ENCODE measurements at places on chromosomes 2 and 18.
A peak's percentile ranks its signal among the peaks of the same experiment; 100 is the strongest.

DNA sequence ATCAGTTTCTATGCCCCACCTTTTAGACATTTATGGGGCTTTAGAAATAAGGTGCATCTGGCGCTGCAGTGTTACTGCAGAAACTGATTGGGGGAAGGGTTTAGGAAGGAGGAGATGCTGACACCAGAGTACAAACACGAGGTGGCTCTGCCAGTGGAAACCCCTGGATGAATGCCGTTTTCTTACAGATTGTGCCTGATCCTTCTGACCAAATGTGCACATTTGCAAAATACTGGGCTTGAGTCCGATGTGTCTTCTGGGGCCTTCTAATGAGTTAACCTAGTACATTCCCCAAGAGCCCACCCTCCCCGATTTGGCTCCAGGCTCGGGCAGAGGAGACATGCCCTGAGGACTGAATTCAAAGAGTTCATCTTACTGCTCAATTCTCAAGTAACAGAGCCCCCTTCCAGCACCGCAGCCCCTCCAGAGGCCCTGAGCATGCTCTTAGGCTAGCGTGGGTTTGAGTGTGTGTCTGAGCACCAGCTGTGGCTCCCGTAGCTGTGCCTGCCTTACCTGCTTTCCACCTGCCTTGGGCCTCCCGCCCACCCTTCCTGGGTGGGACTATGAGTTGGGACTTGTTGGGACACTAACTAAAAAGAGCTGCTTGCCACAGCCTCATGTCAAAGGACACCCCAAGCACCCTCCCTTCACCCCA is 116.7 kb upstream of the COPS8 start:
- DNase-seq, result no peak

DNA sequence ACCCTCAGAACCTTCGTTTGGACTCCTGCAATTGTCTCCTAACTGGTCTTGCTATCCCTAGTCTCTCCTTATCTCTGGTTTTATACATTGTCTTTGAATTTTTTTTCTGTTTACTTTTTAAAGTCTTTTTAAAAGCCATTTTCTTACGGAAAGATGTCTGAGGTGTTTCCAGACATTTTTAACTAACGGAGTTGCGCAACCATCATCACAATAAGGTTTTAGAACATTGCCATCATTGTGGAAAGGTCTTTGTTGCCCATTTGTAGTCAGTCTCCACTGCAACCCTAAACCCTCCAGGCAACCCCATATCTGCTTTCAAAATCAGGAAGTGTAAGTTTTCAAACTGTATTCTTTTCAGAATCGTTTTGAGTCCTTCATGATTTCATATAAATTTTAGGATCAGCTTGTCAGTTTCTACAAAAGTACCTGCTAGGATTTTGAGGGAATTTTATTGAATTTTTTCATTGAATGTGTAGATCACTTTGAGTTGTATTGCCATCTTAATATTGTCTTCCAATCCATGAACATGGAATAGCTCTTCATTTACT is 46.3 kb downstream of the ANKRD12 start:
- no peak for DNase-seq

DNA sequence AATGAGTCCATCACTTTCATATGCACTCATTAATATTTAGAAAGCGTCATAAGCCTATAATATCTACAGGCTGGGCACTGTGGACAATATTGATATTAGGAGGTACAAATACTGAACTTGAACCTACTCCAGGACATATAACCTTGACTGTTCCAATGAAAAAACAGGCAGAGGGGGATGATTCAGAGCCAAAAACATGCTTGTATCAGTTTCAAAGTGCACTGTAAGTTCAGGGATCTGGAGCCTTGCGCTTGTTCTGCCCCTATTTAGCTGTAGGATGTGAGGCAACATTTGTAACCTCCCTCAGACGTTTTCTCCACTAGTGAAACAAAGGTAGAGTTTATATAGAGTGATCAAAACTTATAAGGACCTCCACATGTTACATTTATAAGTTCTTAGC is 246.1 kb upstream of the GYPC start:
- DNase-seq, result no peak

GRCh38 chr2:102512161-102512560 is 39.1 kb downstream of the SLC9A4 start:
- no peak for DNase-seq

- DNase-seq, result no peak
Observed at GRCh38 chr2:3214806-3215404, 162.7 kb downstream of the EIPR1 start.

- no peak for DNase-seq
Observed at GRCh38 chr2:70300771-70301343, 1.0 kb downstream of the FAM136A start.

GRCh38 chr2:193240752-193241151 is 1046.0 kb upstream of the TMEFF2 start:
- DNase-seq, result no peak

DNA sequence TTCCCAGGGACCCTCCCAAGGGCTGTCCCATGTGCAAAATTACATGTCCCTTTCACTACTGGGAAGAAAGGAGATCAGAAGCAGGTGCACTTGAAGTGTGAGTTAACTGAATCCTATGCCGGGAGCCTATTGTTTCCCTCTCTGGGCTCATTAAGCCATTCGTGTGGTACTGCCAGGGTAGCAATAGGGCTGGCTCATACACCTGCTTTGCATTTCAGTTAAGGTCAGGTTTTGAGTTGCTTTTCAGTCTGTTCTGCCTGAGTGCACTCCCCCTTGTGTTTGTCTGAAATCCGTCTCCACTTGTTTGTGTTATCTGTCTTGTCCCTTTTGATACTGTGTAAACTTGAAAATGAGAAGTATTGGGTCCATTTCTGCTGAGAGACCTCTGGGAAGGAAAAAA is 1232.6 kb upstream of the NRXN1 start:
- no peak for DNase-seq

GRCh38 chr2:74872389-74872836 is 38.5 kb downstream of the HK2 start:
- no peak for DNase-seq

DNA sequence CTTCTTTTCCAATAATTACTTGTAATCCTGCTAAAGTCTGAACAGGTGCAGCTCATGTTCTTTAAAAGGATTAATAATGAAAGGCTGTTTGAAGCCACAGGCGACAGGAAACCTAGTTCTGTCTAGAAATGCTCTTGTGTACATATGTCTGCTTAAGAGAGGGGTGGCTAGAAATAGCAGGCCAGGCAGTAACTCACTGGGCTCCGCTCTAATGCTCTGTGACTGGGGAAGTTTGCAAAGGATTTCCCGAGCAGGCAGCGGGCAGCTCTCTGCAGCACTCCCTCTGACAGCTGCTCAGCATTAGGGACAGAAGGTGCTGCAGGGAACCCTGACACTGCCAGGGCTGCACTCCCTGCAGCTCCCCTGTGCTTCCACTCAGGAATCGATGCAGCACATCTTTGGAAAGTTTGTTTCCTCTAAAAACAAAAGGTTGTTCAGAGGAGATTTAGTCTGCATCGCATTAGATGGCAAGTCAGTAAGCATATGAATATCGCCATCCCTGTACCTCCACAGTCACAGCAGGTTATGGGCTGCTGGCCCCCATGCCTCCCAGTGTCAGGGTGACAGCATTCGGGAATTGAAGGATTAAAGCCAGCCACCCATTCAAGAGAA is 33.1 kb upstream of the TTC39C start:
- DNase-seq, result no peak

- DNase-seq, result no peak
Observed at GRCh38 chr2:71944183-71944550, 203.5 kb downstream of the CYP26B1 start.

GRCh38 chr2:18381386-18381785 is 179.1 kb downstream of the RDH14 start:
- DNase-seq, result peak; percentile 60

DNA sequence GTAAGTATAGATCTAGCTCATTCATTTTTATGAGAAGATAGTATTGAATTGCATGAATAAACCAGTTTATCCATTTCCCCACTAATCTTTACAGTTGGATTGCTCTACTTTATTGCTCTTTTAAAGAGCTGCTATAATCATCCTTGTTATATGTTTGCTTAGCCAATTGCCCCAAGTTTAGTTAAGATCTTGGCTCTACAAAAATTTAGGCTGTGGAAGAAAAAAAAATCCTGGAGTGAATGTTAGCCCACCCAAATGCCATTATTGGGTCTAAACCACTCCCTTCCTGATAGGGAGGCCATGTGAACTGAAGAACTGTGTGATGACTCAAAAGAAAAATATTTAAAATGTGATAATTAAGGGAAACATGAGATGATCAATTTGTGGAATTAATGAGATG is 2.9 kb downstream of the ALS2 start:
- peak; percentile 13 for DNase-seq

- DNase-seq, result no peak
Observed at GRCh38 chr18:59942601-59943000, 42.8 kb downstream of the PMAIP1 start.

DNA sequence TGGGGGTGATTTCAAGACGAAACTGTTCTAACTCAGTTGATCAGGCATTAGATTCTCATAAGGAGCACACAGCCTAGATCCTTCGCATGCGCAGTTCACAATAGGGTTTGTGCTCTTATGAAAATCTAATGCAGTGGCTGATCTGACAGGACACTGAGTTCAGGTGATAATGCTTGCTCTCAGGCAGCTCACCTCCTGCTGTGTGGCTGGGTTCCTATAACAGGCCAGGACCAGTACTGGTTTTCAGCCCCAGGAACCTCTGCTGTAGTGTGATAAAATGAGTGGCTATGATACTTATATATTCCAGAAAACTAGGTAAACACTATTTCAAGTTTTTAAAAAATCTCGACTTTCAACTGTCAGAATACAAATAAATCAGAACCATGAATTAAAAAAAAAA is 271.4 kb downstream of the GALNT13 start:
- no peak for DNase-seq

DNA sequence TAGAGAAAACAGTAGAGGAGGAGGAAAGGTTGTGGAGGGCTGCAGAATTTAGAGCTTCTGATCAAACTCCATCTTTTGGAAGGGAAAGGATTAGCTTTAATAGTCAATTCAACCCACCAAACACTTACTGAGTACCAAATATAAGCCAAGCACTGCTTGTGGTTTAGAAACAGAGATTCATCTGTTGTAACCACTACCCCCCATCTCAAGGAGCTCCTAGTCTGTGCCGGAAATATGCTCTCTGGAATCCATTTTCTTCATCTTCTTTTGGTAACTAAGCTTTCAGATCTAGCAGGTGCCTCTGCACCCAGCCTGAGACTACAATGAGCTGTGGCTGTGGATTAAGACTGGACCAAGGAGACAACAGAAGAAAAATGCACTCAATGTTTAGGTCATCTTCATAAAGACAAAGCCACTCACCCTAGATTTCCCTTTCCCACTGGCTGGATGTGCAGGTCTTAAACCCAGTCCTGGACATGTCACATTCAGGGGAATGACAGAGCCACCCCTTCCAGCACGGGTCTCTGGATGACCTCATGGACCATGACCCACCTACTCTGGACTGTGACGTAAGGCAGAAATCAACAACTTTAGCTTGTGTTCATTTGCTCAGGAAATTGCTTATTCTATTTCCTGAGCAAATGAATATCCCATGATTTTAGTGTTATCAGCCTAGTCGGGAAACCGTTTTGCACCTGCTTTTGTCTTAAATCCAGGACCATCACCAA is 52.9 kb downstream of the EPB41L3 start:
- no peak for DNase-seq

DNA sequence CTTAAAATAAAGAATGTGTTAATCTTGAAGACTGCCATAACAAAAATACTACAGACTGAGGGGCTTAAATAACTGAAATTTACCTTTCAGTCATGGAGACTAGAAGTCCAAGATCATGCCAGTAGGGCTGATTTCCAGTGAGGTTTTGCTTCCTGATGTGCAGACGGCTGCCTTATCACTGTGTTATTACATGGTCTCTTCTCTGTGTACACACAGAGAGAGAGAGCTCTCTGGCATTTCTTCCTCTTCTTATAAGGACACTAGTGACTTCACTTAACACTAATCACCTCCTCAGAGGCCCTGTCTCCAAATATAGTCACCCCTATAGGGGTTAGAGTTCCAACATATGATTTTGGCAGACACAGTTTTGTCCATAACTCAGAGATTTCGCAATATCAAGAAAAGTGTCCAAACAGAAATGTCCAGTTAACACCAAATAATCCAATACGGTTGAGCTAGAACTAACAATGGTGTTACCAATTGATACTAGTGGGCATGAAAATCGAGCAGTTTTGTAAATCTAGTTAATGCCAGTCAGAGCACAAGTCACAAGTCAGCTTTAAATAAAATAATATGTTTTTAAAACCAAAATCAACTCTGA is 399.8 kb downstream of the ADCYAP1 start:
- no peak for DNase-seq

DNA sequence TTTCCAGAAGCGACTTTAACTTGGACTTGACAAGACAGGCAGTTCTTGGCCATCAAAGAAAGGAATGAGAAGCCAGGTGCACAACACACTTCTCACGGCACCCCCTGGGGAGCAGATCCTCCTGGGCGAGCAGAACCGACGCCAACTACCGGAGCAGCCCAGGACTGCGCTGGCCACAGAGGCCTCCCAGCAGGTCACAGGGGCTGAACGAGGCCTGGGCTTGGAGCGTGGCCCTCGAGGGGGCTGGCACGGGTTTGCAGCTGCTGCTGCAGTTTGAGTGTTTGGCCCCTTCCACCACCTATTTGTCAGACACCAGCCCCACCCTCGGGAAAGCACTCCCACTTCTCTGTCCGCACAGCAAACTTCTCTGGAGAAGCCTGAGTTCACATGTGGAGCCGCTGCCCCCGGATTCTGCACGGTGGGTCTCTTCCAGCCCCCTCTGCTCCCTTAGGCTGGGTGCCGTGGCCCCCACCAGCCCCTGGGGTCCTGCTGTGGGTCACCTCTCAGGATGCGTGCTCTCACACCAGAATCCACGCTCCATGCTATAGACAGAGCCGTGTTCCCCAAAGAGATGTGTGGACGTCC is 306.7 kb upstream of the SALL3 start:
- no peak for DNase-seq

DNA sequence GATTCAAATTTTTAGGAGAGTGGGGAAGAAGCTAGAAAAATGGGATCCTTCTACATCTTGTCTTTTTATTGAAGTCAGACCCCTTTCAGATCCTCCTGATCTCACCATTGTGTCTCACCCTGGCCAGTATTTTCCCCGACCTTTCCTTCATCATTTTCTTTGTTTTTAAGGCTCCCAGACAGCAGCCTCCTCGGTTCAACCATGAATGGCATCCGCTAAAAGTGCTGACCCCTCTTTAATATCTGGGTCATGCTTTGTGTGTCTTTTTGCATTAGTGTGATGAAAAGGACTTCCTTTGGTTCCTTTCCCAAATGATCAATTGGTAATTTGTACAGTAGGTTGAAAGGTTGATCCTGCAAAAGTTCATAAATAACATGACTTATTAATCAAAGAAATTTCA is 26.7 kb upstream of the THOC1 start:
- no peak for DNase-seq

DNA sequence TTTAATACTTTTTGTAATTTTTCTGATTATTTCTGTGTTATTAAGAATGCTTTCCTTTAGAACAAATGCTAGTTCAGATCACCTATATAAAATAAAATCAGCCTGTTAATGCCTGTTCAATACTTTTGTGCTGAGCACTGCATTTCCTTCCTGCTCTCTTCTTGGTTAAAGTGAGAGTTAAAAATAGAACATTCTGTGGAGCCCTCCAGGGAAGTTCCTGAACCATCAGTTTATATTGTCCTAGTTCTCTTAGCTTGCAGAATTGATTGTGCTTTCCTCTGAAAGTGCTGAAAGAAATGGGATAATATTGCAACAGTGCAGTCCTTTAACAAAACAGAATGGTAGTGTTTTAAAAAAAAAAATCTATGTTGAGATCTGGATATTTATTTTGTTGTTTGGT is 74.6 kb upstream of the UBXN4 start:
- no peak for DNase-seq

GRCh38 chr18:79599441-79599931 is 80.1 kb upstream of the CTDP1 start:
- peak; percentile 46 for DNase-seq
